ENCODE measurements at places on chromosomes 6 and 20.
A peak's percentile ranks its signal among the peaks of the same experiment; 100 is the strongest.

DNA sequence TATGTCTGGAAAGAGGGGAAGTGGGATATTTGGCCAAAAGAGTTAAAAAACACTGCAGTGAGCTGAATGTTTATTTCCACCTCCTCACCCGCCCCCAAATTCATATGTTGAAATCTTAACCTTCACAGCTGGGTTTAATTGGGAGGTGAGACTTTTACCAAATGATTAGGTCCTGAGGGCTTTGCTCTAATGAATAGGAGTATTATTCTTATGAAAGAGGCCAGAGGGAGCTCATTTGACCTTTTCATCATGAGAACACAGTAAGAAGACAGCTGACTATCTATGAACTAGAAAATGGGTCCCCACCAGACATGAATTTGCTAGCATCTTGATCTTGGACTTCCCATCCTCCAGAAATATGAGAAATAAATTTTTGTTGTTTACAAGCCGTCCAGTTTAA lies 1028.9 kb downstream of the PHF3 start:
- no peak for DNase-seq

- no peak for DNase-seq
These were observed 83.4 kb downstream of the MAP7 start for GRCh38 chr6:136466777-136467176.

DNA sequence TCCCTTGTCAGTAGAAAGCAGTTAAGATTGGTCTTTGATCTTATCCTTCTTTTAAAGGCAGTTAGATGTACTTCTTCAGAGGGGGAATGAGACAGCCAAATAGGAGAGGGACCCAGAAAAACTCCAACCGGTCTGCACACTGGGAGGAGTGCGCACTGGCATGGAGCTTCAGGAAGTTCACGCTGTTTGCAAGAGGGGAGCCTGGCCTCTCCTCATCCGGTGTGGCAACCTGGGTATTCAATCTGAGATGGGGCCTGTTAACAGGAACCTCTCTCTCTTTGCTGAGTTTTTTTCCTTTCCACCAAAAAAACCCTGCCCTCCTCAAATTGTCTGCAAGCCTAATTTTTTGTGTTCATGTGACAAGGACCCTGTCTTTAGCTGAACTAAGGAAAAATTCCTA lies 162.5 kb upstream of the OLIG3 start:
- DNase-seq, result no peak

DNA sequence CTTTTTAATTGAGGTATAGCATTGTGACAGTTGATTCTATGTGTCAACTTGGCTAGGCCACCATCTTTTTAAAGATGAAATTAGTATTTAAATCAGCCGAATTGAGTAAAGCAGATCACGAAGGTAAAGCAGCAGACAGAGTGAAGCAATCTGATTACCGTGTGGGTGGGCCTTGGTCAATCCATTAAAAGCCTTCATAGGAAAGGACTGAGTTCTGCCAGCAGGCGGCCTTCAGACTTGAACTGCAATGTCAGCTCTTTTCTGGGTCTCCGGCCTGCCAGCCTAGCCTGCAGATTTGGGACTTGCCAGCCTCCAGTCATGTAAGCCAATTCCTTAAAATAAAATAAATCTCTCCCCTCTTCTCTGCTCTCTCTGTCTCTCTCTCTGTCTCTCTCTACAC lies 22.4 kb upstream of the TGM2 start:
- no peak for DNase-seq

DNA sequence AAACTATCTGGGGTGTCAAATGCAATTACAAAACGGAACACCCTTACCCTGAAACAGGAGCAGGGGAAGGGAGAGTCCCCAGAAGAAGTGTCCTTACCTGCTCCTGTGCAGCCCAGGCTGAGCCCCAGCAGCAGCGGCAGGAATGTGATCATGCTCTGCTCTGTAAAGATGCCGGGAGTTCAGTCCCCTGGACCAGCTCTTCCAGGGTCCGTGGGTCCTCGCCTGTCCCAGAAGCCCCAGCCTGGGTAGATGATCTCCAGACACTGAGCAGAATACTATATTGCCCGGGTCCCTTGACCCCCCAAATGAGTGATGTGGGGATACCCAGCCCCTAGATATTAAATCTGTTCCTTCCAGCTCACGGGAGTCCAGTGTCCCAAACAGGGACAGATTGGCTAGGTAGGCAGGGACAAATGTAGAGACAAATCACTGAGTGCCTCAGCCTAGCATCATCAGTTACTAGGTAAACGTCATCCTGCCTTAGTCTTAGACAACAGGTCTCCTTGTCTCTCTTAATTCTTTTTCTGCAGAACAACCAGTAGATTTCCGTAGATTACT lies at the start of gene HLA-DMB:
TSS of gene HLA-DMB (minus strand) at position 373 of the 558 bp plus-strand sequence. CDS start at position 152, 221 bp downstream.
- peak; percentile 87 for DNase-seq

DNA sequence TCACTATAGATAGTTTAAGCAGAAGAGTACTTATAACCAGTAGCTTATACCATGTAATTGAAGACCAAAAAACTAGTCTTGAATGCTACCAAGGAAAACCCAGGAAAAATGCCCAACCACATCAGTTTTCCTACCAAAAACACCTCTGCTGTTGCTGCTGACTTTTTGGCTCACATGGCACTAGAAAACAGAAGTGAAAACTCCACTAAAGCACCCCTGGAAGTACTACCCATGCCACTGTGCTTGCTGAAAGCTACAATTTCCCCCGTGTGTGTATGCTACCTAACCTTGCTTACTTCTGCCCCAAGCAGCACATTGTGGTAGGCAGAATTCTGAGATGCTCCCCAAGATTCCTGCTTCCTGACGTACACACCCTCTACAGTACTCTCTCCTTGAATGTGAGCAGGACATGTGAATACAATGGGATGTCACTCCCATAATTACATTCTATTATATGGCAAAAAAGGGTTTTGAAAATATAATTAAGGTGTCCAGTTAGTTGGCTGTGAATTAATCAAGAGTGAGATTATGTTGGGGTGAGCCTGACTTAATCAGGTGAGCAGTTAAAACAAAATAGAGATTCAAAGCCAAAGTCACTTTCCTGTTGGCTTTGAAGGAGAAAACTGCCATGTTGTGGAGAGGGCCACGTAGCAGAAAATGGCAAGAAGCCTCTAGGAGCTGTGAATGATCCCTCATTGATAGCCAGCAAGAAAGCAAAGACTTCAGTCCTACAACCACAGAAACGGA lies 209.8 kb upstream of the MARCKS start:
- DNase-seq, result no peak

GRCh38 chr6:158279615-158280014 lies 32.6 kb upstream of the TULP4 start:
- DNase-seq, result no peak

GRCh38 chr20:14415467-14415866 lies 78.1 kb upstream of the FLRT3 start:
- no peak for DNase-seq

- DNase-seq, result no peak
These were observed 264.2 kb downstream of the THBS2 start for GRCh38 chr6:168989421-168989820.

- no peak for DNase-seq
These were observed 63.1 kb downstream of the PSMG4 start for GRCh38 chr6:3321875-3322274.

GRCh38 chr6:1701668-1702353 lies 92.1 kb downstream of the FOXC1 start:
- DNase-seq, result no peak

GRCh38 chr20:1493536-1493935 lies 2.3 kb upstream of the SIRPB2 start:
- no peak for DNase-seq

DNA sequence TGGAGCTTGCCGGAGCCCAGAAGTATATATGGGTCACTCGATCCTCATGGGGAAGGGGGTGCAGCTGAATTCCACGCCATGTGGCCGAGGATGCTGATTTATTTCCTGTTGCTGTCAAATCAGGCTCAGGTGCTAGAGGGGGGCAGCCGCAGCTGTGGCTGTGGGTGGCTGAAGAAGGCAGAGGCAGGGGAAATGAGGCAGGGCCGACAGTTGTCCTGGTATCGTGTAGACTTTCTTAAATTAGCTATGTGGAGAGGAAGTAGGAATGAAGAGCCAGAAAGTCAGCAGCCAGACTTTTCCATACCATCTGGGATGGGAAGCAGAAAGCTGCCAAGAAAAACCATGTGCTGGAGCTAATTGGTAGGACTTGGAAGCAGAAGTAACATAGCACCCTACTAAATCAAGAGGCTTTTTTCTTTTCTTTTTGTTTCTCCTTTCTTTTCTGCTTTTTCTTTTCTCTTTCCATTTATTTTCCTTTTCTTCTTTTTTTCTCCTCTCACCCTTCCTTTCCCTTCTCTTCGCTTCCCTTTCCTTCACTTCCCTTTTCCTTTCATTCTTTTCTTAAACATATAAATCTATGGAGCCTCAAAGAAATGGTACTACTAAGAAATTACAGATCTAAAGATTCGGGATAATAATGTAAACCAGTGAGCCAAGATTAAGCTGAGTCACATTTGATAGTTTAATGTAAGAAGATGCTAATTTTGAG lies 90.6 kb upstream of the CD83 start:
- no peak for DNase-seq

GRCh38 chr20:36153736-36154699 lies 522 bp upstream of the EPB41L1 start:
- no peak for DNase-seq

- DNase-seq, result no peak
These were observed 26.0 kb upstream of the SLC22A23 start for GRCh38 chr6:3482869-3483268.

DNA sequence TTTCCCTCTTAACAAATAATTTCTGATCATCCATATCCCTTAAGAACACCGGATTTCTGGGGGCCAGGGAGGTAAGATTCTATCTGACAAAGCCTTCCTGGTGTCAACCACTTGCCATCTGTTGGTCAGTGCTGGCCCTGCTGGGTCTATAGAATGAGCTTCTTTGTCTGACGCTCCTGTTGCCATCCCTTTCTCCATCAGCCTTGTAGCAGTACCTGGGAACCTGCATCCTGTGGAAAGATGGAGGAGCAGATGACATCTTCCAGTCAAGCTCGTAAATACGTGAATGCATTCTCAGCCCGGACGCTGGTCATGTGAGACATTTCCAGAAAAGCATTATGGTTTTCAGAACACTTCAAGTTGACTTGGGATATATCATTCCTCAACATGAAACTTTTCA lies 36.6 kb downstream of the MYB start:
- DNase-seq, result no peak

All from GM12864 (cell line).